ENCODE measurements at places on chromosomes 7 and 10. TPM values are rescaled to one million over a fixed set of nuclear protein-coding genes. Genes with fewer than 3 reads are reported as not detected.

SAMD9L gene
- not detected for total RNA-seq

OR2A1 gene
- total RNA-seq, result not detected

UCMA gene
- 4.1 TPM for total RNA-seq

PRRT4 gene
- 0.34 TPM for total RNA-seq

BLNK gene
- not detected for total RNA-seq

ASIC3 gene
- 1.4 TPM for total RNA-seq

NODAL gene
- total RNA-seq, result 6.3 TPM

PDE6C gene
- total RNA-seq, result not detected

PDZD7 gene
- 0.88 TPM for total RNA-seq

TFR2 gene
- total RNA-seq, result 5.7 TPM

TMEM196 gene
- total RNA-seq, result 0.07 TPM

PON1 gene
- total RNA-seq, result not detected

CACNA2D1 gene
- 27.3 TPM for total RNA-seq

TACC2 gene
- total RNA-seq, result 48.5 TPM

C7orf57 gene
- 0.56 TPM for total RNA-seq

CHAT gene
- total RNA-seq, result not detected

CYP26C1 gene
- 0.21 TPM for total RNA-seq

CCDC136 gene
- 43.7 TPM for total RNA-seq

VSTM4 gene
- 0.73 TPM for total RNA-seq

NPFFR1 gene
- 0.06 TPM for total RNA-seq

GPR26 gene
- total RNA-seq, result 0.09 TPM

HMX2 gene
- total RNA-seq, result 1.3 TPM

PRSS2 gene
- not detected for total RNA-seq

TMEM270 gene
- not detected for total RNA-seq

XRCC2 gene
- total RNA-seq, result 34.0 TPM

PPP1R17 gene
- 2.5 TPM for total RNA-seq
